Diencephalon (tissue), 1 donor: ENCODE measurements at places on chromosomes 3 and 15. TPM values are rescaled to one million over a fixed set of nuclear protein-coding genes. Genes with fewer than 3 reads are reported as not detected.

Gene GAP43
- total RNA-seq: 418 TPM

Gene RTP4
- total RNA-seq: 0.23 TPM

Gene CSPG4
- 11.5 TPM for total RNA-seq

Gene SLC22A14
- total RNA-seq: 0.69 TPM

Gene MYLK
- 13.6 TPM for total RNA-seq

Gene C3orf52
- total RNA-seq: 1.2 TPM

Gene ITGA11
- total RNA-seq: 0.92 TPM

Gene SPATA12
- not detected for total RNA-seq

Gene CYP1A2
- not detected for total RNA-seq

Gene MUC4
- total RNA-seq: 0.46 TPM

Gene LMAN1L
- total RNA-seq: not detected

Gene MAP6D1
- total RNA-seq: 9.9 TPM

Gene IGSF11
- 19.6 TPM for total RNA-seq

Gene GOLGA6B
- not detected for total RNA-seq

Gene TMEM202
- total RNA-seq: not detected

Gene HMCES
- 20.8 TPM for total RNA-seq

Gene DPPA2
- total RNA-seq: not detected

Gene ADAMTS9
- 8.5 TPM for total RNA-seq

Gene CKMT1B
- 17.1 TPM for total RNA-seq

Gene ZNF502
- 13.8 TPM for total RNA-seq

Gene STRIT1
- total RNA-seq: 2.1 TPM

Gene SEMA6D
- 83.0 TPM for total RNA-seq

Gene PAK6
- 23.5 TPM for total RNA-seq

Gene LYZL4
- total RNA-seq: not detected

Gene RPL22L1
- 20.8 TPM for total RNA-seq

Gene GOLGA8J
- 0.23 TPM for total RNA-seq

Gene SLCO3A1
- 8.8 TPM for total RNA-seq
